ENCODE measurements at places on chromosomes 3 and 15.

DNA sequence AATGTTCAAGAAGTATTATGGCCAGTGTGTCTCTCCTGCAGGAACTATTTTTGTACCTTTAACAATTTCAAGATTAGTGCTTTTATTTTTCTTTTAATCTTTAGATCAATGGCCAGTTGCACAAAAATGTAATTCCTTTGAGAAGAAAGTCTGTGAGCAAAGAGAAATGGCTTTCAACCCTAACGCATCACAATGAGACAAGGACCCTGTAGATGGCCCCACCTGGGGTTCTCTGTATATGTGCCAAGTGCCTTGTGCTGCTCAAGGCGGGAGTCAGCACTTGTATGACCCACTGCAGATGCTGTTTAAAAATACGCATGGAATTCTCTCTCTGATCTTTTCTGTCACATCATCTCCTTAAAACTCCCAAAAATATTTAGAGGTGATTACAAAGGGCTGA lies 453.4 kb downstream of the OCA2 start:
- no peak for DNase-seq

GRCh38 chr15:34241376-34242330 lies 16.8 kb downstream of the EMC4 start:
- no peak for DNase-seq

GRCh38 chr3:197615430-197615829 lies 59.7 kb upstream of the BDH1 start:
- no peak for DNase-seq

GRCh38 chr3:181484026-181484425 lies 227.7 kb upstream of the SOX2 start:
- no peak for DNase-seq

GRCh38 chr3:192422997-192423342 lies 304.4 kb downstream of the FGF12 start:
- no peak for DNase-seq

DNA sequence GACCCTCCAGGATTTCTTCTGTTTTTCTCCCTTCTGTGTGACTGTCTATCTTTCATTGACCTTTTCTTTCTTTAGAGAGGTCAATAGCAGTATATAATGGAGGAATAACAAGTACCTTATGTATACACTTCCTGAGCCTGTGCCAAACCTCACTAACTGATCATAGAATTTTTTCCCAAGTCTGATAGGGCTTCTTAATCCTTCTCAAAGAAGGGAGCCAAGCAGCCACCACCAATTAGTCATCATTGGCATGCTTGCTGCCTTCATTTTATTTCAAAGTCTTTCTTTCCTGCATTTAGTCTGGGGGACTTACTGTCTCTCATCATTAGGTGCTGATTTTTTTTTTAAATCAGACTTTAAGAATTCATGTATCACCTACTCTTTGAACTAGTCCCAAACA lies 327.0 kb downstream of the FEZF2 start:
- no peak for DNase-seq

DNA sequence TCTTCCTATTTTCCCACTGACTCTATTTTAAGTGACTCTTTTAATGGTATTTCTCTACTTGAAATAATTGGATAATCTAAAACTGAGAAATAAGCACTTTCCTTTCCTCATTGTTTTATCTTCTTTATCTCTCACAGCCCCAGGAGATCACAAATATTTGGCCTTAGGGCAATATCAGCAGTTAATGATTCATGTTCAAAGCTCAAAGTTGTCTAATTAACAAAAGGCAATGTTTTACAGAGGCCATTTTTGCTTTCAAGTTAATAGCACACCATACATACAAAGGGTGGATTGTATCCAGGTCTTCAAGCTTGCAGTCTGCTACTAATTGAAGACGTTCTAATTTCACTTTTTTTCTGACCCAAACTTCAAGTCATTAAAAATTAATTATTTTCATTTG lies 120.1 kb downstream of the LRRN1 start:
- no peak for DNase-seq

DNA sequence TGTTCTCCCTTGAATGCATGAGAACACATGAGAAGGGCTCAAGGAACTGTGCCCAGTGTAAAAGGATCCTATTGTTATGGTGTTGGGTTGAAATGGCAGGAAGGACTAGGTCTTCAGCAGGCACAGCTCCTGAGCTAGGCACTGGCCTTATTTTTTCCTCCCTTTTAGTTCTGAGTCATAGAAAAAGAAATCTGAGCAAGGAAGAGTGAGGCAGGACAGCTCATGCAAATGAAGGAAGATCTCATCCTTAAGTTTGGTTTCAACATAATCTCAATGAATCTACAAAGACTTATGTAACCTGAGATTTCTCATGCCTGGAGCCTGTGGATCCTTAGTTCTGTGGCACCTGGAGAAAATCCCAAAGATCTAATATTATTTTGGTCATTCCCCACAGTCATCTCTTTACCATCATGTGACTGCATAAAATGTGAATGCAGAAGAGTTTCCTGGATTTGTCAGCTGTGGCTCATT lies 188.6 kb upstream of the TBL1XR1 start:
- DNase-seq = no peak

- DNase-seq = no peak
These were observed 40.6 kb downstream of the TPRA1 start for GRCh38 chr3:127549826-127550467.

- no peak for DNase-seq
These were observed 148.3 kb downstream of the SMAD6 start for GRCh38 chr15:66850078-66850991.

- no peak for DNase-seq
These were observed 21.4 kb upstream of the OR4F6 start for GRCh38 chr15:101781928-101782327.

DNA sequence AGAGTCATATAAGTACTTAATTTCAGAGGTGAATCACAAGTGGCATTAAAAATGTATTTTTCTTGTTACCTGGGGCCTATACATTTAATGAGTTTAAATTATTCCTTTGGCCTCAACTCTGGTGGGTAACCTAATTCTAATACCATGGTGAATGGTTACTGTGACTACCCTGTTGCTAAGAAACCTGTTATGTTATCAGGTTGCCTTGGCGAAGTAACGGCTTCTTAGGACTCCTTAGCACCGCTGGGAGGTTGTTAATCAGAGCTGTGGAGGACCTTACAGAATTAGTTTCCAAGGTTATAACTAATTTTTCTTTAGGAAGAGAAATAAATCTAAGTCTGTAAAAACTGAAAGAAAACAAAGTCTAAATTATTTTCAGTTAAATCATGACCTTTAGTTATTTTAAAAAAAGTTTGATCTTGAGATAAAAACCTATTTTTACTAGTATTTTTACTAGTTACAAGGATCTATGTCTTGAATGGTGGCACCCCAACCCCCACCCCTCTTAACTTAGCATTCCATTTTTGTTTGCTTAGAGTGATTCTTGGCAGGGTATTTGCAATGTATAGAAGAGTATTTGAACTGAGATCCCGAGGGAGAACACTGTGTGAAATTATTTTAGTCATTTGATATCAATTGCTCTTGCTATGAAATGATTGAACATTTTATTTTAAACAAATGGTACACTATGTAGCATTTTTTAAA lies 155.5 kb downstream of the FNDC3B start:
- DNase-seq = peak; percentile 15

- DNase-seq = no peak
These were observed 32.0 kb downstream of the CORO2B start for GRCh38 chr15:68610825-68611224.

DNA sequence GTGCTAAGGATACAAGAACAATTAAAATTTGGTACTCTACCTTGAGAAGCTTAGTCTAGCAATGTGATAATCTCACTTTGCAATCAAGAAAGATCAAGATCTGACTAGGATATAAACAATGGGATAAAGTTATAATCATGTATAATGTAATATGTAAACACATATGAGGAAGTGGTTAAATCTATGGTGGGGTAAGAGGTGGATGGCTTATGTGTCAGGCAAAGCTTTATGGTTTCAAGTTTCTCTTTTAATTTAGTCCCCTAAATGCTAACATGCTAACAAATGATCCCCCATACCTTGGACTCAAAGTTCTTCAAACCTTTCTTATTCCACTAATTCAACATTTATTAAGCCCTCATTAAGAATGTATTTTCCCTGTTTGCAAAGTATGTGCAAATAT lies 2.5 kb downstream of the RSL24D1 start:
- no peak for DNase-seq

- DNase-seq = no peak
These were observed 47.3 kb downstream of the P3H2 start for GRCh38 chr3:190073264-190074008.

DNA sequence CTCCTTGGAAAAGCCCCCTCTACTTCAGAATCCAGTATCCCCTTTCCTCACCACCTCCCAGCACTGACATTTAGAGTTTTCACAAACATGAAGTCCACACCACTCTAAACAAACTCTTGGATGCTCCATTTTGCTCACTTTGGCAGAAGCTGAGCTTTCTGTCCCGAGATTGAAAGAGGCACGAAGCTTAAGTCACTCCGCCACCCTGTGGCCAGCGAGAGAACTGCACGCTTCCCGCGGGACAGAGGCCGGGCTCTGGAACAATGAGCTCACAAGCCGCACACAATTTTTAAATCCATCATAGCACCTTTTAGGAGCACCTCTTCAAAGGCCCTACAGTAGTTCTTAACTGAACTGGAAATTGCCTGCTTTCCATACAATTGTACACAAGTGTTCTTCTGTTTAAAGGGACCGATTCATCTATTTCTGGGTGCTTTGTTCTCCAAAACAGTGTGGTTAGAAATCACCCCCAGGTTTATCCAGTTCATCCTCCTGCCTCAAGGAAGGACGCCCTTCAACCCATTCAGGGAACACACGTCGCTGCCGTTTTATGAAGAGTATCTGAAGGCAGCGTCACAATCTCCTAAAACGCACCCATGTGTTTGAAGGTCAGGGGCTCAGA lies 226.1 kb downstream of the VPS13C start:
- peak; percentile 11 for DNase-seq

GRCh38 chr15:42094512-42094963 lies at the start of gene PLA2G4D:
Gene PLA2G4D, minus strand, starts transcription at chr15:42094562. Its CDS starts 103 bp downstream, at chr15:42094459.
- peak; percentile 50 for DNase-seq

- DNase-seq = peak; percentile 46
These were observed 711.0 kb downstream of the MECOM start for GRCh38 chr3:168952551-168952950.

GRCh38 chr3:55330355-55330754 lies 156.8 kb downstream of the WNT5A start:
- DNase-seq = no peak

DNA sequence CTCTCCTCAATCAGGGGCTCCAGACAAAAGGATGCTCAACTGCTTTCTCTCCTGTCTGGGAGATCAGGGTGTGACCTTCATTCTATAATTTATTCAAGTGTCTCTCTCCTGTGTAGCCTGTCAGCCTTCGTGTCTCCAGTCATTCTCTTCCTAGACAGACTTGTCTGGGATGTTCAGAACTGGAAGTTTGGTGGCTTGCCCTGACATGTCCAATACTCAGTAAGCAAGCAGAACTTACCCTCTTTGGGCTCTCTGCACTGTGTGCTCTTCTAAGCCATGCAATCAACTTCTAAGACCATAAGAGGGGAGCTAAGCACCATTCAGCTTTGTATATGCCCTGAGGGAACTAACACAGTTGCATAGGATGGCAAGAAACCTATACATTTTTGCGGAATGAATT lies 14.1 kb downstream of the ACKR2 start:
- no peak for DNase-seq

- DNase-seq = no peak
These were observed 712.0 kb downstream of the NAALADL2 start for GRCh38 chr3:175571096-175571495.

DNA sequence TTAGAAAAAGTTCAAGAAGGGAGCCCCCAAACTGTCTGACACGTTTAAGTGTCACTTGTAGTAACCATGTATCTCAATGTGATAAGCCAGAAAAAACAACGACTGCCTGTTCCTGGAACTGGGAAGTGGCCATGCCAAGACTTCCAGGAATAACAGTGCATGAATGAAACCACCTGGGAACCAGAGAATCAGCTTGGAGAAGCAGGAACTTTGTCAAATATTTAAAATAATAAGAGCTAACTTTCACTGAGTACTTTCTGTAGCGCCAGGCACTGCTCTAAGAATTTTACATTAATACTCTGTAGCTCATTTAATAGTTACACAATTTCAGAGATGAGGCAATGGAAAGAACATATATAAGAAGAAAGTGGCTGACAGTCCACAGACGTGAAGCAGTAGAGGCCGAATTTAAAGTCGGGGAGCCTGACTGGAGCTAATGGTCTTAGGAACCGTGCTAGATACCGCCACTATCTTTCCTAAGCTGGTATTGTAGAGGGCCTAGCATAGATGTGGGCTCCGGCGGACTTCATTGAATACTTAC lies 876 bp downstream of the PLSCR1 start:
- DNase-seq = no peak

DNA sequence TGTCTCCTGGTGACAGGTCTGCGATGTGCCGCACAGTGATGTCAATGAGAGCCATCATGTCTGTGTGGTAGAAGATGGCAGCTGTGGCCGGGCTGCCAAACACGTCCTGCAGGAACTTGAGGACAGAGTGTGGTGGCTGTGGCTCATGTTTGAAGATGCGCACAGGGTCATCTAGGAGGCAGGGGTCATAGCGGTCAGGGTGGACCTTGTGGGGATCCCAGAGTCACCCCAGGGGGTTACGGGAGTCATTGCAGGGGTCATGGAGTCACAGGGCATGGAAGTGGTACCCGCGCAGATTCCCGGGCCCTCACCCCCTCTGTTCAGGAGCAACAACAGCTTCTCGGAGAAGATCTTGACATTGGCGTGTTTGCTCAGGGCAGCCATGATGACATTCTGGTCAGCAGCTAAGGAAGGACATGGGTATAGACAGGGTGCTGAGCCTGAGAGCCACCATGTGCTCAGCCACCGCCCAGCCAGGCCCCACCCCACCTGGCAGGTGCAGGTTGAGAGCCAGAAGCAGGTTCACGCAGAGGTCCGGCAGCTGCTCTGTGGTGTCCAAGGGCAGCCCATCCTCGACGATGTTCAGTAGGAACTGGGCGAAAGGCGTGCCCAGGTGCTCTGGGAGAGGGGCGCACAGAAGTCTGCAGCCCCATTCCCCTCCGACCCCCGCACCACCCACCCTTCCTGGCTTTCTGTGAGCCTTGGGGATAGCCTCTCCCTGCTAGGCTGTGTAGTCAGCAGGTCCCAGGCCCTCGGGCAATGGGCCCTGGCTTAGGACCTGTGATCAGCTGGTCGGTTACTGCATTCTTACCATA lies 6.9 kb downstream of the NCKIPSD start:
- DNase-seq = no peak

DNA sequence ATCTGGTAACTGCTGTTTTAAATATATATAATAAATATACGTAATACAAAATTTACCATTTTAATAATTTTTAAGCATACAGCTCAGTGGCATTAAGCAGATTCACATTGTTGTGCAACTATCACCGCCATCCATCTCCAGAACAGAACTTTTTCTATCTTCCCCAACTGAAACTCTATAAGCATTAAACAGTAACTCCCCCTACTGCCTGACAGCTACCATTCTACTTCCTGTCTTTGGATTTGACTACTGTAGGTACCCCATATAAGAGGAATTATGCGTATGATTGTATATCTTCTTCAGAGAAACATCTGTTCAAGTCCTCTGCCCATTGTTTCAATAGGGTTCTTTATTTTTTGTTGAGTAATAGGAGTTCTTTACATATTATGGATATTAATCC lies 36.8 kb downstream of the EID1 start:
- no peak for DNase-seq

- DNase-seq = no peak
These were observed 14.8 kb downstream of the TNK2 start for GRCh38 chr3:195893516-195893915.
